H7 (cell line): ENCODE measurements at places on chromosomes 1 and 21.

- peak; percentile 89 for DNase-seq
Measured at GRCh38 chr1:110495926-110496600, 22.9 kb downstream of the KCNA10 start.

DNA sequence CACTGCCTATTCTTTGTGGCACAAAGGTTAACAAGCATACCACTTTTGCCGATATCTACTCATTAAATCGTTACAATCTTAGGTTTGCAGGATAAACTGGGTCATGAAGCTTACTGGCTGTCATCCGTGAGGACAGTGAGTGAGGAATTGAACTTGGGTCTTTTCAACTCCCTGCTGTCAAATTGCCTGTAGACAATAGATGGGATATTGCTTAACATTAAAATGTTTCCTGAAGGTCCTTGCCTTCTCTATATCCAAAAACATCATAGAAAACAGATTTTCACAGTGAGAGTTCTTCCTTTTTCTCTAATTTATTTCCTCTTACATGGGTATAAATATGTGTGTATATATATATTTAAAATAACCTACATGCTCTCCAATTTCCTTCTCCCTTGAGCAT is 257.8 kb downstream of the LMO4 start:
- DNase-seq: no peak

DNA sequence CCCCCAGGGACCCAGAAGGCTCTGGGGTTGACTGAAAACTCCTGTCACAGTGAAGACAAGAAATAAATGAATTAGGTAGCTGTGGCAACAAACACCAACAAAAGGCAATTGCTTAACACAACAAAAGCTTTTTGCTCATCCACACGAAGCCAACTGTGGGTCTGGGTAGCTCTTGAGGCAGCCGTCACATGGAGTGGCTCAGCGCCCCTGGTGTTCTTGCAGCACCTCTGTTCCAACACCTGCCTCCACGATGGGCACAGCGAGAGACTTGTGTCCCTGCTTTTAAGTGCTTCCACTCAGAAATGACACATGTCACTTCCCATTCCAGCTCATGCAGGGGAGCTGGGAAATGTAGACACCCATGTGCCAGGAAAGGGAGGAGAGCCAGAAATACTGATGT is 364.5 kb upstream of the DUSP10 start:
- peak; percentile 10 for DNase-seq

- DNase-seq: peak; percentile 64
Measured at GRCh38 chr1:175725684-175726083, 17.7 kb downstream of the TNR start.

- no peak for DNase-seq
Measured at GRCh38 chr1:87497380-87498203, 168.9 kb downstream of the LMO4 start.
